ENCODE measurements at places on chromosomes 3 and 15.

DNA sequence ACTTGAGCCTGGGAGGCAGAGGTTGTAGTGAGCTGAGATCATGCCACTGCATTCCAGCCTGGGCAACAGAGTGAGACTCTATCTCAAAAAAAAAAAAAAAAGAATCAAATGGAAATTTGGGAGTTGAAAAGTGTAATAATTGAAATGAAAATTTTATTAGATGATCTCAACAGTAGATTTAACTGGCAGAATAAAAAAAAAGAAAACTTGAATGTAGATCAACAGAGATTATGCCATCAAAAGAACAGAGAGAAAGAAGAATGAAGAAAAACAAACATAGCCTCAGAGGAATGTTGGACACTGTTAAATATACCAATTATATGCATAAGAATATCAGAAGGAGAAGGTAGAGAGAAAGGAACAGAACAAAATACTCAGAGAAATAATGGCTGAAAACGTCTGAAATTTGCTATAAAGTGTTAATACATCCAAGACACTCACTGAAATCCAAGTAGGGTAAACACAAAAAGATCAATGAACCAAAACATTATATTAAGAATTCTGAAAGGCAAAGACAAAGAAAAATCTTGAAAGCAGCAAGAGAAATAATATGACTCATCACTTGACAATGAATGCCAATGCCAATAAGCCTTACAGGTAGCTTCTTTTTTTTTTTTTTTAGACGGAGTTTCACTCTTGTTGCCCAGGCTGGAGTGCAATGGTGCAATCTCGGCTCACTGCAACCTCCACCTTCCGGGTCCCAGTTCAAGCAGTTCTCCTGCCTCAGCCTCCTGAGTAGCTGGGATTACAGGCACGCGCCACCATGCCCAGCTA lies 14.6 kb upstream of the ELP6 start:
- DNase-seq = no peak

DNA sequence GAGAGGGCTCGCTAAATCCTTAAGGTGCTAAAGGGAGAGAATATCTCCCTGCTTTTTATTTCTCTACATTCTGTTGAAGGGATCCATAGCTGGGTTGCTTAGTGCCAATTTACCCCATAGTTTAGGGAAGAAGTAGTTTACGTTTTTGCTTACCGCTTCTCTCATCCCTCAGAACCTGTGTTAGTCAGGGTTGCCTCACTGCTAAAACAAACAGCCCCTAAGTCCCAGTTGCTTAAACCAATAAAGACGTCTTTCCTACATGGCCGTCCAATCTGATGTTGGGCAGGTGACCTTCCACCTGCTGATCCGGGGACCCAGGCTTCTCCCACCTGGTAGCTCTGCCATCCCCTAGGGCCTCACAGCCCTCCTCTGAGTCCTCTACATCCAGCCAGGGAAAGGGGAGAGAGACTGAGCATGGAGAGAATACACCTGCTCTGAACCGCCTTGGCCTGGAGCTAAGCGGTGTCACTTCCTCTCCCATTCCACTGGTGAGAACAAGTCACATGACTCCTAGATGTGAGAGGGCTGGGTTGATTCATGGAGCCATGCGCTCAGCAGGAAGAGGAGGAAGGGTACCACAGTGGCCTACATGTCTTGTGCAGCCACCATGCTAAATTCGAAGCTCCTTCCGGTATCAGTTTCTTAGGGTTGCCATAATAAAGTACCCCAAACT lies 26.3 kb downstream of the DNASE1L3 start:
- no peak for DNase-seq

- DNase-seq = no peak
Measured at GRCh38 chr3:156769721-156770654, 56.2 kb upstream of the LEKR1 start.

DNA sequence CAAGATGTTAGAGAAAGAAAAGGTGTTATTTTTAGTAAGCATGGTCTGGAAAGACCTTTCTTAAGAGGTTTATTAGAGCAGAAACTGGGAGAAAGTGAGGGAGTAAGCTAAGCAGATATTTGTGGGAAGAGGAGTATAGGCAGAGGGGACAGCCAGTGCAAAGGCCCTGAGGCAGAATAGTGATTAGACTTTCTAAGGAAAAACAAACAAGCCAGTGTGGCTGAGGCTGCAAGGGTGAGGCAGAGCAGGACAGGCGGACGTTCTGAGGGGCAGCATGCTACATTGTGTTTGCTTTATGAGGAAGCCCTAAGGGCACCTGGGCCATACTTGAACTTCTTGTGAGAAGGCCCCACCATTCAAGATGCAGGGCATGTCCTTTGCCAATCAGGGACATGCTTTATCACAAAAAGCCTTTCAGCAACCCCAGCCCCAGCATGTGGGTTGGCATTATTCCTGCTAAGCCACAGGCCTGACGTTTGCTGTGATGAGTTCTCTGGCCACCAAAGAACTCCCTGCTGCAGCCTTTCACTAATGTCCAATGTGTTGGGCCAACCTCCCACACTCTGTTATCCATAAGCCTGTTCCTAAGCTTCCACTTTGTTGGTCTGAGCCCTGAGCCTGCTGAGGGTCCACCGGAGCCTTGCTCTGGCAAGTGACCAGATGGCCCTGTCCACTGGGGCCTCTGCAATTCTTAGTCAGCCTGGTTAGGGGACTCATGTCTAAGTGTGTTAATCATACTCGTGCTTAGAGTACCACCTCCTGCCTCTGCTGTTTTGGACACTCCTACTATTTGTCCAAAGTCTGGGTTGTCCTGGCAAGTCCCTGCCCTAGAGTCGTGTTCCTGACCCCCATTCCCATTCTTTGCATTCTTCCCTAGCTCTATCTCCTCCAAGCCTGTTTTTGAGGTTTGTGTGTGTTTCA lies 209.9 kb upstream of the CTNNB1 start:
- no peak for DNase-seq

GRCh38 chr3:69671082-69671952 lies 67.9 kb upstream of the MITF start:
- DNase-seq = no peak

DNA sequence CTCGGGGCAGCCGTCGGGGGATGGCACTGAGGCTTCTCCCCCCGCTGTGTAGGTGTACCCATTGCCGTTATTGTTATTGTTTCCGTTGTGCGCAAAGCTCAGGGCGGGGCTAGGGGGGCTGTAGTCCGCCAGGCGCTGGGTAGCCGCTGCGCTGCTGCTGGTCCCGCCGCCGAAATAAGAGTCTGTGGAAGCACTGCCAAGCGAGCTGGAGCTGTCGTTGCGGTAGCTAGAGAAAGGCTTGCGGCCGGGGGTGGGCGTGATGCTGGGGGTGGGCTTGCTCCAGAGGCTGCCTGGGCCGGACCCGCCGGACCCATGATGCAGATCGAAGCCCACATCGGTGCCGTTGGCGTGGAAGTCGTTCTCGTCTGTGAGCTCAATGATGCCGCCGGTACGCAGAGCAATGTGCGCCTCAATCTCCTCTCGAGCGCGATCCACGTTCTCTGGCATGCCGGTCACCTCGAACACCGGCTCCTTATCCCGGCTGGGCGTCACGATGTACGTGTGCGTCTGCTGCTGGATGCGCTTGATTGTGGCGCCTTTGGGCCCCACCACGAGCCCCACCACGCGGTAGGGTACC lies 1.9 kb downstream of the MEX3B start:
- DNase-seq = no peak

DNA sequence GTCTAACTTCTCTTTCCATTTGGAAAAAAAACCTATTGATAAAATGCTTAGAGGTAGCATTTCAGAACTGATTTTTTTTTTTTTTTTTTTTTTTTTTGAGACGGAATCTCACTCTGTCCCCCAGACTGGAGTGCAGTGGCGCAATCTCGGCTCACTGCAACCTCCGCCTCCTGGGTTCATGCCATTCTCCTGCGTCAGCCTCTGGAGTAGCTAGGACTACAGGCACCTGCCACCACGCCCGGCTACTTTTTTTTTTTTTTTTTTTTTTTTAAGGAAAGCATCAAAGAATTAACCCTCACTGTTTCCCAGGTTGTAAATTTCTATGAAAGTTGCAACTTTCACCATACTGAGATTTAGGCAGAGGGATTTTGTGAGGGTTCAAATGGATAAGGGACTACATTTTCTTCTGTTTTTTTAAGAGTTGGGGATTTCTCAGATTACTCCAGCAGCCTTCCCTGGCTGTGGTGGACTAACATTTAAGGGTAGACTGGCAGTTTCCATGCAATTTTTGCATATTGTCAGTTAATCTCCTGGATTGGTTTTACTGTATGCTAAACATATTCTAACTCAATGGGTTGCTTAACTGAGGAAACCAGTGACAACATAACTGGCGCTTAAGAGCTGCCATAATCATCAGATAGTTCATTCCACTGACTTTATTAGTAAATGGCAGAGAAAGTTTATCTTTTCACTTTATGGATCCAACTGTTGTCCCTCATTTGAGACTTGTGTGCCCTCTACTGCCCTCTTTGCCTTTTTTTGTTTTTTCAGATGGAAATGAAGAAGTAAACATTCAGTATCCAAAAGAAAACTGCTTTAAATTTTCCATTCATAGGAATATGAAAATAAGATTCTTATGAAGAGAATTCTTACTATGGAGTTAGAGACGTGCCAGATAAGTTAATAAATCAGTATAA lies 93.7 kb downstream of the NPTN start:
- no peak for DNase-seq

- no peak for DNase-seq
Measured at GRCh38 chr15:38048001-38048455, 113.6 kb downstream of the TMCO5A start.

DNA sequence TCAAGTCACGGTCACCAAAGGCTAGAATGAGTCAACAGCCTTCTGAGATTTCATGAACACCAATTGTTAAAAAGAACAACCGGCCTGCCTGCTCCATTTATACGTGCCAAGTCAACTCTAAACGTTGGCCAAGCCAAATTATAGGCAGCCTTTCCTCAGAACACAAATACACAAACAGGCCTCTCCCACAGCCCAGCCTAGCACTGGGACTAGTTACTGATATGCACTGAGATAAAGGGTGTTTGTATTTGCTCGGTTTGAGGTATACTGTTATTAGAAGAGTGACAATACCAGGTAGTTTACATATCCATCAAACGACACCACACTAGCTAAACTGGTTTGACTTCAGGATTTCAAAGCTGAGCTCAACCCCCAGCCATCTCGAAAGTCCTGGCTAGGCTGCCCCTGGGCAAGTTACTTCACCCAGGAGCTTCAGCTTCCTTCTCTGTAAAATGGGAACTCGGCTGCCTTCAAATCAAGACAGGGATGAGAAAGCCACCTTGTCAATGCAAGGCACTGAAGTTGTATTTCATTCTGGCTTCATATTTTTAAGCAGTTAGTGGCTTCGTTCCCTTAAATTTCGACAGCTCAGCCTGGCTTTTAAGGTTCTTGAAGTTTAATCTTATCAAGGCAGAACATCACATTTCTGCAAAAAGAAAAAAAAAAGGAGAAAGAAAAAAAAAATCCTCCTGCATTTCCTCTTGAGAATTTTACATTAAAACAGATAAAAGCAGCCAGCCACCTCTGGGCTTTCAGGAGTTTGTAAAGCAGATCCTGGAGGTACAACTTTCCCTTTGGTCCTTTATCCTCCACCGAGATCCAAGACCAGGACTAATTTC lies 4.0 kb downstream of the TLE3 start:
- DNase-seq = no peak

GRCh38 chr3:10777627-10778026 lies 38.4 kb upstream of the SLC6A11 start:
- no peak for DNase-seq

DNA sequence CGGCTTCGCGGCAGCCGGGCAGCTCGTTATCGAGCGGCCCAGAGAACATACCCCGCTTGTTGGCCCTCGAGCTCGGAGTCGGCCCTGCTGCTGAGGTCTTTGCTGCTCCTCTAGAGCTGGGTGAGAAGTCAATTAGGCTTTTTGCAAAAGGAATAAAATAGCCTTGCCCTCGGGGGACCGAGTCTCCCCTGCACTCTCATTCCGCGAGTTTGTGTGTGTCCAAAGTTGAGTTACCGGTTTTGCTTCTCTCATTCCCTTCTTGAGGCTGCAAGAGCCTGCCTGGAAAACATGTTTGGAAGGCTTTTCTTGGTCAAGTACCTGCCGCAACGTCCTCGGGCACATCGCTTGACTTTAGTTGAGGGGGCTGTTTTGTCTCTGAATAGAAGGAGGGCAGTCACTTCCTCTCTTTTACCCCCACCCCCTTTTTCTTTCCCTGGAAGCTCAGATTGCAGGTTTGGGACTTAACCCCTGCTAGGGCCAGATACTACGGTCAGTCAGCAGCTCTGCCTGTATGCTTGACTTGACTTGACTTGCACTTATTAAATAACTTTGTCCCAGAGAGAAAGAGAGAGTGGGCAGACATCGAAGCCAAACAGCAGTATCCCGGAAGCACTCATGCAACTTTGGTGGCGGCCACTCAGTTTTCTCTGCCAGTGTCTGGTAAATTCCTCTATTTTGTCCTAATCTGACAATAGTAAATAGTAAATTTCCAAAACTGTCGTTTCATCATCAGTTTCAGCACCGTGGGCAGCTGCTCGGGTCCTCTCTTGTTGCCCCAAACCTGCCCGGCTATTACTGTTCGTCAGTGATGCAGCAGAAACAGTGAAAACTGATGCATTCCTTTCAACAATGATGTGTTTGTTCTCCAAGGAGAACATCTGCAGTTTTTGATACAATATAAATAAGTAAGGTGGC lies 609 bp downstream of the RNF13 start:
- DNase-seq = no peak

DNA sequence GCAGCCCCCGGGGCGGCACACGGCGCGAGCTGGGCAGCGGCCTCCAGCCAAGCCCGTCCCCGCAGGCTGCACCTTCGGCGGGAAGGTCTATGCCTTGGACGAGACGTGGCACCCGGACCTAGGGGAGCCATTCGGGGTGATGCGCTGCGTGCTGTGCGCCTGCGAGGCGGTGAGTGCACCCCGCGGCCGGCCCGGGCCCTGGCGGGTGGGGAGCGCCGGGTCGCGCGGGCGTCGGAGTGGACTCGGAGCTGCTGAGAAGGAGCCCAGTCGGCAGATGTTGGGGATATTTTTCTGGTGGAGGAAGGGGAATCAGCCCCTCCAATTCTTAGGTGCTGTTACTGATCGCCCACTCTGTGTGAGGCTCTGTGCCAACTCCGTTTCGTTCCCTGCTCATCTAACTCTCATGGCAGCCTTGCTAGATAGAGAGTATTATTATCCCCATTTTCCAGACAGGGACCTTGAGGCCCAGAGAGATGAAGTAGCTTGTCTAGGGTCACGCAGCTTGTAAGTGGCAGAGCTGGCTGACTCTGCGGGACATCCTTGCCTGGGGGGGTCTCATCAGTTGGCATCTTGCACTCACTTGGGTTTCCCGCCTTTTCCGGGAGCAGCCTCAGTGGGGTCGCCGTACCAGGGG lies 890 bp downstream of the CHRD start:
- no peak for DNase-seq

GRCh38 chr3:126988451-126989021 lies 5.6 kb downstream of the PLXNA1 start:
- no peak for DNase-seq

- no peak for DNase-seq
Measured at GRCh38 chr15:75695634-75696310, 16.9 kb downstream of the CSPG4 start.

- no peak for DNase-seq
Measured at GRCh38 chr3:106765342-106765741, 611.9 kb upstream of the CCDC54 start.

- DNase-seq = no peak
Measured at GRCh38 chr3:38755130-38755529, 60.9 kb downstream of the SCN10A start.
